SK-N-SH treated with all-trans-retinoic acid at 6 μM for 48 hours (cell line): ENCODE measurements at places on chromosomes 4 and X.

DNA sequence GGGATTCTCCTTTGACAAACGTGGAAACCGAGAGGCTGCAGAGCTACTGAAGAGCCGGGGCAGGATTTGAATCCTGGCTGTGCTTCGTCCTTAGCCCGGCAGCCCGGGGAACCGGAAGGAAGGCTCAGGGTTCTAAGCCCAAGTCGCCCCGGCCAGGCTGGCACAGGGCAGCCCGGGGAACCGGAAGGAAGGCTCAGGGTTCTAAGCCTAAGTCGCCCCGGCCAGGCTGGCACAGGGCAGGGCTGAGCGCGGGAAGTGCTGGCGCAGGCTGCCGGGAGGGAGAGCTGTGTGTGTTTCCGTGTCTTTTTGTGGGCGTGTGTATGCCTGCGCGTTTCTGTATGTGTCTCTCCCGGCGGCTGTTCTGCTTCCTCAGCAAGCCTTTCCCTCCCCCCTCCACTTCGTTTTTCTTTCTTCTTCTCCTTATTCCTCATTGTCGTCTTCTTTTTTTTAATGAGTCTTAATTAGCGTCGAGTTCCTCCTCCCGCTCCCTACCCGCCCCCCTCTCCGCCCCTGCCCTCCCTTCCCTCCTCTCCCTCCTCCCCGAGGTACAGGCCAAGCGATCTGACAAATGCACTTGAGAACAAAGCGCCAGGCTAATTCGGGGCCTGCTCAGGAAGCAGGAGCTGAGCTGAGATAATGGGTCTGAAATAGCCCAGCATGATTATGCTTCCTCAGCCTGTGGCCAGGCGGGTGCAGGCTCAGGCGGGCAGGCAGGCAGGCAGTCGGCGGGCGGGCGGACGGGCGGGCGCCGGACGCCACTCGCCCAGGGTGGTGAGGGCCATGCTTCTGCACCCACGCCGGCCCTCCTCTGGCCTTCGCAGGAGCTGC, 65.9 kb downstream of the EFNB1 start:
- ATAC-seq = peak; percentile 80

DNA sequence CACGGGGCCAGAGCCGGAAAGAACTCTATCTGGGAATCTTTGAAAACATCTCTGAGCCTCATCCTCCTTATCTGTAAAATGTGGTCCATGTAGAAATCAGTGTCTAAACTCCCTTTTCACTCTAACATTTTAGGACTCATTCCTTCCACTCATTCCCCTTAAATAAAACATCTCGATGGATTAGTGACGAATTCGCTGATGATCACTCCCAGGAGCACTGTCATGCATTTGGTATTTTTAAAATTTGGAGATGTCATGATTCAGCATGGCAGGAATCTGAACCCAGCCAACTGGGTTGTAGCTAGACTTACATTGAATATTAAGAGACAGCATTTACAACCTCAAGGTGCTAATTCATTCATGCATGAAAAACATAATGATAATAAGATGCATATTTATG, 88.1 kb downstream of the SPANXN3 start:
- no peak for ATAC-seq

GRCh38 chr4:2823301-2823670, 20.4 kb upstream of the ADD1 start:
- no peak for ATAC-seq

GRCh38 chrX:16445166-16445752, 204.7 kb upstream of the S100G start:
- ATAC-seq = peak; percentile 90

GRCh38 chr4:120692964-120693363, 229.6 kb downstream of the PRDM5 start:
- ATAC-seq = peak; percentile 71

GRCh38 chrX:154025230-154025629, 5.5 kb upstream of the IRAK1 start:
- ATAC-seq = no peak

DNA sequence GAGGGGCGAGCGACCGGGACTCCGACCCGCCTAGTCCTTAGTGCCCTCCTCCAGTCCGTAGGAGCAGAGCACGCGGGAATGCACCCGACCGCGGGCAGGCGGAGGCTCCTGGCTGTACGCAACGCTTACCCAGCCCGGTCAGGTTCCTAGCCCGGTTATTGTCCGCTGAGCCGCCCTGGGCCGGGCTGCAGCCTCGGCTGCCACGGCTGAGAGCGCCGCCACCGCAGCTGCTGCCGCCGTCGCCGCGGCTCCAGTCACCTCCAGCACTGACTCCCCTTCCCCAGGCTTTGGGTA, at the start of gene AMER1:
TSS of gene AMER1 (minus strand) at position 268 of the 294 bp plus-strand sequence. CDS start 12,422 bp downstream, outside the sequence.
- peak; percentile 69 for ATAC-seq

GRCh38 chrX:43627669-43628068, 28.4 kb upstream of the MAOA start:
- no peak for ATAC-seq

- ATAC-seq = peak; percentile 91
Observed at GRCh38 chr4:153748378-153748777, 11.4 kb downstream of the RNF175 start.

DNA sequence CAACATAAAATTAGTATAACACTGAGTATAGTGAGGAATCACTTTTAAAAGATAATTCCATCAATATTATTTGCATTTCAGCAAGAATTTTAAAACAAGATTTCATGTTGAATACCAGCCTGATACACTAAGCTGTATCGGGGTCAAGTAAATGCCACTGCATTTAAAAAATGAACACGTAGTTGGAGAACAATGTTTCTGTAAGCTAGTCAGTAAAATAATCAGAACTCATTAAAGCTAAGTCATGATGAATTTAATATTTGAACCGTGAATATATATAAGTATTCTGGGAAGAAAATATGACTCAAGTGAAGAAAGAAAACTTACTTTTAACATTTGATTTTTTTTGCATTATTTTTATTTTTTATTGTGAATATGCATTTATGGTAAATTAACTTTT, 611.0 kb upstream of the PABPC4L start:
- ATAC-seq = no peak

- peak; percentile 61 for ATAC-seq
Observed at GRCh38 chr4:105709081-105709450, 482 bp downstream of the GSTCD start.

DNA sequence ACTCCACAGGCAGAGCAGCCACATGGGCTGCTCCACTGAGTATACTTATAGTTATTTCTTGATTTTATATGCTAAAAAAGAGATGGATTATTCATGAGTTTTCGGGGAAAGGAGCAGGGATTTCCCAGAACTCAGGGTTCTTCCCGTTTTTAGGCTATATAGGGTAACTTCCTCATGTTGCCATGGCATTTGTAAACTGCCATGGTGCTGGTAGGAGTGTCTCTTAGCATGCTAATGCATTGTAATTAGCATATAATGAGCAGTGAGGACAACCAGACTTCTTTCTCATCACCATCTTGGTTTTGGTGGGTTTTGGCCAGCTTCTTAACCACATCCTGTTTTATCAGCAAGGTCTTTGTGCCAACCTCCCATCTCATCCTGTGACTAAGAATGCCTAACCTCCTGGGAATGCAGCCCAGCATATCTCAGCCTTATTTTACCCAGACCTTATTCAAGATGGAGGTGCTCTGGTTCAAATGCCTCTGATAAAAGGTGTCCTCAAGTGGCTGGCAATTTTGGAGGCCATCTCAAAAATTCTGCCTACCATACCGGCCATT, 213.0 kb upstream of the VEGFC start:
- ATAC-seq = peak; percentile 61

DNA sequence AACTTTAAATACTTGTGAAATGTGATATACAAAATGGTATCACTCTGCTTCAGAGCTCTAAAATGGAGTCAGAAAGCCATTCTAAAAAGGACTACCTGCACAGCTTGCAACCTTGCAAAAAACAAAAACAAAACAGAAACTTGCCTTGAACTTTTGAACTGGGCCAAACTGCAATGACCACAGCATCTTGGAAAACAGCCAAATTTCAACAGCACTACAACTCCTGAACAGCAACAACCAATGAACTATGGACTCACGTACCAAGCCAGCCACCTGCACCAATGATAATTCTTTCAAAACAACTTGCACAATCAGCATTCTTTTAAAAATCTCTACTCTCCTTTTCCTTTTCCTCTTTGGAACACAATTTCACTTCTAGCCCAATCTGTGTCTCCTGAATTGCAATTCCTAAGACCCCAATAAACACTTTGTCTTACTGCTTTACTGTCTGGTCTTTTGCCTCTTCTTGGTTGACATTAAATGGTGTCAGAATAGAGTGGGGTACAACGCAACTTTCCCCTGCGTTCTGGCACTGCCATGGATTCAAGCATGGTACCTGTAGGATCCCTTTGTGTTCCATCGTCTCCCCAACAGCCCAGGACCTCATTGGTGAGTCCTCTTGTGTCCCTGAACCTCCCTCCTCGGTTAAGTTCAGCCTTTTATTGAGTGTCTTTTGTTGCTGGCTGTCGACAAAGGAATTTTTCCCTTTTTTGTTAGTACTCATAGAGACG, 35.7 kb upstream of the FMR1 start:
- no peak for ATAC-seq

- no peak for ATAC-seq
Observed at GRCh38 chrX:130103605-130104004, 6.7 kb downstream of the ELF4 start.

DNA sequence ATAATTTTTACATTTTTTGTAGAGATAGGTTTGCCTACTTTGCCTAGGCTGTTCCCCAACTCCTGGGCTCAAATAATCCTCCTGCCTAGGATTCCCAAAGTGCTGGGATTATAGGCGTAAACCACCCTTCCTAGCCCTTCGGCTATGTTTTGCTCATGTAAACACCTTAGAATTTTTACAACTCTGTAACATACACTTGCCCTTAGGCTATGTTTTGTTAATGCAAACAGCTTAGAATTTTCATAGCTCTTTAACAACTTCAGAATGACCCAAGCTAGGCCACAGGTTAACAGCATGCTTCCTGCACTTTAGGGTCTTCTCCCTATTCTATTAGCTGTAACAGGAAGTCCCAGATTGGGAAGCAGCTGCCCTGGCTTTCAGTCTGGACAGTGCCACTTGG, 24.2 kb downstream of the KLHL15 start:
- no peak for ATAC-seq

GRCh38 chr4:96708766-96709165, 868.9 kb downstream of the PDHA2 start:
- ATAC-seq = no peak

- no peak for ATAC-seq
Observed at GRCh38 chrX:49993661-49994060, 71.3 kb downstream of the CLCN5 start.

DNA sequence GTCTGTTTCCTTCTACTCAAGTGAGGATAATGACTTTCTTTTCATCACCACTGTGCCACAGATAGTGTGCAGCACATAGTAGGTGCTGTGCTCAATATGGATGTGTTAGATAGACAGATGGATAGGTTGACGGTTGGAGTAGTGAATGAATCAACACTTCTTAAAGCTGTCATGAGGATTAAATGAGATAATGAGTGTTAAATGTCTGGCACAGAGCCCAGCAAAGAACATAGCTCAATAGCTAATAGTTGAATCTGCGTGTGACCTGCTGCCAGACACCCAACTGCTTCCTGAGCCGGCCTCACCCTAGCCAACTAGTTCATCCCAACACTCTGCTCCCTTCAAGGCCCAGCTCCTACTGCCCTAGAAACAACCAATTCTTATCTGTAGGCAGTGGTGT, 67.7 kb upstream of the PJA1 start:
- ATAC-seq = no peak

DNA sequence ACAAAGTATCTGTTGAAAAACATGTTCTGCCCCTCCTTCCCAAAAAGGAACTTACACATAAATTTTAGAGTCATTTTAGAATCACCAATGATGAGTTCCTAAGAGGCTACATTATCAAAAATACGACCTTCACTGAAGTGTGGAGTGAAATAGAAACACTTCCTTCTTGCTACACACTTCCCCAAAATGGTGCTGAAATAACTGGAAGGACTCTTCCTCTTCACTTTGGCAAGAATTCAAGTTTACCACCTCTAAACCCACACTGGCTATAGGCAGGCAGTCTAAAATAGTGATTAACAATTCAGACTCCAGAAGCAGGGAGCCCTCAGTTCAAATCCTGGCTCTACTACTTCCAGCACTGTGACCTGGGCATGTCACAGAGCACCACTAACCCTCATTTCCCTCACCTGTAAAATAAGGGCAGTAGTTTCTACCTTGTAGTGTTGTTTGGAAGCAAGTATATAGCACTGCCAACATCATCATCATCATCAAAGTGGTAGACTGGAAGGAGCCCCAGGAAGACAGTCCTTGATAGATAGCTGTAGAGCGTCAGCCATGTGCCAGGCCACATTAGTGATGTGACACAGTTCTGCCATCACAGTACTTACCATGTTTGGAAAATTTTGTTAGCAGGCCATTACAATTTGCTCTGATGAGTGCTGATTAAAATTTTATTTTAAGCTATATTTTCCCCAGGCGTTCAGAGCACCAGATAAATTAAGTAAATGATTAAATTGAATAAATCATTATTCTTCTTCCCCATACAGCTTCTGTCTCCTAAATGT, 103.3 kb downstream of the PARM1 start:
- no peak for ATAC-seq

DNA sequence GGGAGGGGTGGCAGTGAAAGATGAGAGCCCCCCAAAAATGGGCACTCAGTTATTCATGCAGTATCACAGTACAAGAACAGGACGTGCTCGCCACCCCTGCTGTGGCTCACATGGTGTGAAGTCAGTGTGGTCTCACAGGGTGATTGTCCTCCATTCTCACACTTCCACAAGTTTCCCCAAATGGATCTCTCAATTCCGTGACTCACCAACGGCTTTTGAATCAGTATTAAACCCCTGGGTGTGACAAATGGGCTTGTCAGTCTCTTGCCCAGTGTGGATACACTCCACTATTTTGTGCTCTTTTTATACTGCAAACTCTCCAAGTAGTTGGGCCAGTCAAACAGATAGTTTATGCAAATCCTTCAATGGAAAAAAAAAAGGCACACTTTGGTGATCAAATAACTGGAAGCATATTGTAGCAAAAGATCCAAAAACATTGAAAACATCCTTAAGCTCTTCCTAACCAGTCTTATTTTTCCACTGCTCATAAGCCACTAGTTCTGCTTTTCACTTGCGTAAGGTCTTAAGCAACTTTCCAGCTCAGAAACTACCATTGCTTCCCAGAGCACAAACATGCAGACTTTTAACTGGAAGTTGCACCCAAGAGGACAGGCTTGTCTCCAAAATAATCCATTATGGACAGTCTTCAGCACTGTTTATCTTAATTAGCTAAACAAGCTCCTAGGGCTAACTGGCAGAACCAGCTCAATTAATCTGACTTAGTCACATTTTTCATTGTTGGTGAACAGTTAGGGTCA, 365.7 kb downstream of the PPP3CA start:
- ATAC-seq = no peak

- ATAC-seq = no peak
Observed at GRCh38 chr4:163922302-163922701, 427.8 kb downstream of the TMA16 start.

GRCh38 chrX:103716962-103717361, 6.3 kb downstream of the TMEM31 start:
- peak; percentile 91 for ATAC-seq
